ENCODE measurements at places on chromosomes 2 and 18.

GRCh38 chr2:17959833-17960232 is 81.4 kb downstream of the KCNS3 start:
- DNase-seq, result no peak

- no peak for DNase-seq
Observed at GRCh38 chr2:173942861-173943523, 22.2 kb downstream of the SP3 start.

GRCh38 chr2:178531168-178531567 is 50.9 kb downstream of the PLEKHA3 start:
- DNase-seq, result no peak

- no peak for DNase-seq
Observed at GRCh38 chr2:23564615-23564960, 179.6 kb downstream of the KLHL29 start.

DNA sequence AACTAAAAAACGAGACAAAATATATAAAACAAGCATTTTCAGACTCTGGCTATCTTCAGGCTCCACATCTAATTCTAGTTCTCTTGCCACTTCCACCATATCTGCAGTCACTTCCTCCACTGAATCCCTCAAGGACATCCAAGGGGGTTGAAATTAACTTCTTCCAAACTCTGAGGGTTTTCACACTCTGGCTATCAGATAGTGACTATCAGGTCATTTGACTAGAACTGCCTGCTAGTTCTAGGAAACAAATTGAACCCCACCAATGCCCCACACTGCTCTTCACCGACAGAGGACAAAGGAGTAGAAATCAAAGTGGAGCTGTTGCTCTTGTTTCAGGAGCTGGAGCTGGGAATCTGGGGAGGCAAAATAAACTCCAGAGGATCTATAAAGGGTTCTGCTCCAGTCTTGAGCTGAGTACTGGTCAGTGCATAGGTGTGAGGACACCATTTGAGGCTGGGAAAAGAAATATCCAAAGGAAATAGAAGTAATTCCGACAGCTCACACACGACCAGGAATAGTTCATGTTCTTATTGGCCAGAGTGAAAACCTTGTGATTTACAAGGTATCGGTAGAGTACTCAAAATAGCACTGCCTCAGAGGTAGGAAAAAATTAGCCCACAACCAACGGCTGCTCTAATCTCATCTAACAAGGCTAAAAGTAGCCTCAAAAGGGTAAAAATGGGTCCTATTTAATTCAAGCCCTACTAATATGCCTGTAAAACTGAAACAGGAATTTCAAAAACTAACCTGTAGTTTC is 71.3 kb downstream of the SMC6 start:
- DNase-seq, result no peak

DNA sequence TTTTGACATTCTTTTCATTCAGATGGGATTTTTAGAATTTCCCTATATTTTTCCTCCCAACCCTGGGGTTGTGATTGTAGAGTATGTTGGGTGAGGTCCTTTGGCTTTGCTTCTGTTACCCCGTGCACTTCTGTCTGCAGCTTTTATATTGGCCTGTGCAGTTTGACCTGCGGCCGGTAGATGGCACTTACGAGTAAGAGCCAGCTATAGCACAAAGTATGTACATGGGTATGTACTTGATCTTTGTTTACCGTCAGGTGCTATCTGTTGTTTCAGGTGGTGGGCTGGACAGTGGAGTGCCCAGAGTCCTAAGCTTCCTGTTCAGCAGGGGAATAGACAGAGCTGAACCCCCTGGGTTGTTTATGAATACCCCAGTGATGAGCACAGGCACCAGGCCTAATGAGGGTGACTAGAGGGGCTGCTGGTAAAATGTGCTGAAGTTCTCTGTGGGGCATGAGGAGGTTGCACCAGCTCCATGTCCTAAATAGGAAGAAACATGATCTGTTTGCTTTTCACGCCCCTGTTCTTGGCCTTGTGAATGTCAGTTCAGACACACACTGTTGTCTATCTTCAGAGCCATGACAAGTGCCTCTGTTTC is 58.9 kb upstream of the THUMPD2 start:
- no peak for DNase-seq

DNA sequence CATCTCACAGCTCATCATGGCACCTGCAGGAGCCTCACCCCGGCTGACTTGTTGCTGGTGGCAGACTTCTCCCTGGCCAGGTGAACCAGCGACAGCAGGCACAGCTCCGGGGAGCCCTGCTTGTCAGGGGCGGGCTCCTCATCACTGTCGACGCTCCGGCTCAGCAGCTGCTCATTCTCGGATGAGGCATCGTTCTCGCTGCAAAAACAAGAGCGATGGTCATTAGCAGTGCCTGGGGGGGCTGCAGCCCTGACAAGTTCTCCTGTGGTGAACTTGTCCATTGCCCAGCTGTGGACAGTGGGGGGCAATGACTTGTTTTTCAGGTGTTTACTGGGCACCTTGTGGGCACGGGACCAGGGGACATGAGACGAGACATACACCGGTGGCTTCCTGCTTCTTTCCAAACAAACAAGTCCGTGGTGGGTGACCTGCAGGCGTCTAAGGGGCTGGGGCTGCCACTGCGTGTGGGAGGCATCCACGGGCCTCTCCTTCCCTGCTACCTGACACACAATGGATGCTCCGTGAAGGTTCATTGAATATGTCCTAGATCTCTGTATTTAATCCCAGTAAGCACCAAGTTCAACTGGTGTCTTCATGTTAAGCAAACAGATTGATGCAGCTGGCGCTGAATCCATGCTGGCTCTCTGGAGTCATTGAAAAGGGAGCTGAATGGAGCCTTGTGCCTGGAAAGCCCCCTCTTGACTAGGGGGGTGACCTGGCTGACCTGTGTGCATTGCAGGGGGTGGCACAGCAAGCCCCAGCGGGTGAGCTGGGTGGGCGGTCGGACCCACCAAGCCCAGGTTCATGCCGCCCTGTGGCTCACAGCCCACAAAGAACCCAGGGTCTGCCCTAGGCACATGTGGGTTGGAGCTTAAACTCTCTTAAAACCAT is 81.0 kb downstream of the EDAR start:
- DNase-seq, result no peak

DNA sequence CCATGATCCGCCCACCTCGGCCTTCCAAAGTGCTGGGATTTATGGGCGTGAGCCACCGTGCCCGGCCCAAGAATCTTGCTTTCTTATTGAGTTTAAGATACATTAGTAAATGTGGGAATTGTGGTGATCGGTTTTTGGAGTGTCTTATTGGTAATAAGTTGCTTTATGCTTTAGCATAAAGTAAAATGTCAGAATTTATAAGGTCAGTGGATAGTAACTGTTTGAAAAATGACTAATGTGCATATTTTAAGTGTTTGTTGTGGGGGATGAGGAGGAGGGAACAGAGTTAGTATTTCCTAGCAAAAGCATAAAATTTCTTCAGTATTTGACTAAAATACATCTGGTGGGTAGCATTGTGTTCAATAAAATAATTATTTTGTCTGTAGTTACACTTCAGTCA is 77.4 kb downstream of the SLC39A10 start:
- no peak for DNase-seq

DNA sequence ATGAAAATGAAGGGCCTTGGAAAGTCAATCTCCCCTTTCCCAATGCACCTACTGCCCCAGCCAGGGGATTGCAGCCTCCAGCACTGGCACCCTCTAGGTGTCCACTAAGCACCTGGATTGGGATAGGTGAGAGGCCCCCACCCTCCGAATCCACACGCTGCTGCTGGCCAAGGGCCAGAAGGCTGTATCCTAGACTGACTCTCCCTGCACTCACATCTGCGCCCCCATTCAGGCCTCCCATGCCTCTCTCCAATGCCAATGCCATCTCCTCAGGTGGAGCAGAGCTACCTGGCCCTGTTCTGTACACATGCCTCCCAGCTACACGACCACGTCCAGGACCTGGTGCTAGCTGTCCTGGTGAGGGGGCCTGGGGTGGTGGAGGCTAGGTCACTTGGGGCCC is 9.8 kb downstream of the MFSD2B start:
- DNase-seq, result no peak

- no peak for DNase-seq
Observed at GRCh38 chr18:32956591-32957315, 183.9 kb upstream of the KLHL14 start.

Data from NCI-H1436 (cell line).